Heart left ventricle (tissue), 16 donors: ENCODE measurements at places on chromosomes 7 and 10. TPM values are rescaled to one million over a fixed set of nuclear protein-coding genes. Genes with fewer than 3 reads are reported as not detected.

- DNase-seq, result no peak
Observed at GRCh38 chr7:91752102-91752501, 128.4 kb downstream of the MTERF1 start.

- DNase-seq, result no peak
Observed at GRCh38 chr7:63953181-63953580, 45.5 kb upstream of the ZNF722 start.

GRCh38 chr10:133012573-133013359, 70.4 kb upstream of the CFAP46 start:
- DNase-seq, result no peak

MYOZ1 gene
- total RNA-seq, result 2.5 TPM

DNA sequence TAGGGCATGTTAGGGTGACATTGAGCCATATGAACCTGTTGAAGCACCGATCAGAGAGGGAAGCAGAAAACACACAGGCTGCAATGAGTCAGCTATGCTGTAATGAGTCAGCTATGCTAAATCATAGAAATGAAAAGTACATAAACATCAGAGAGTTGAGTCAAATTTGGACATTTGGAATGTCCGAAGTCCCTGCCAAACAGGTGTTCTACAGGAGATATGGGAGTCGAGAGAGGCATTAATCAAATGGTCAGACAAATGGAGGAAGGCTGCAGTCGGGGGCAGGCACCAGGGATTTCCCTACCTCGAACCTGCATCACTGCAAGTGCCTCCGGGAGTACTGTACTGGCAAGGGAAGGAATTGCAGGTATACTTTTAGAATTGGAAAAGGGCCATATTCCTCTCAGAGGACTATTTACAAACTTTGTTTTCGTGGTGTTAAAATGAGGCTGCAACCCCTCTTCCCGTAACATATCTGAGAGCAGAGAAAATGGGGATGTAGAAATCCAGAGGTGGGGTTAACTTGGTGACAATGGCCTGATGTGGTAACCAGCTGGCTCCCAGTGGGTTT, 8.8 kb upstream of the ZC3HAV1 start:
- DNase-seq, result no peak

DNA sequence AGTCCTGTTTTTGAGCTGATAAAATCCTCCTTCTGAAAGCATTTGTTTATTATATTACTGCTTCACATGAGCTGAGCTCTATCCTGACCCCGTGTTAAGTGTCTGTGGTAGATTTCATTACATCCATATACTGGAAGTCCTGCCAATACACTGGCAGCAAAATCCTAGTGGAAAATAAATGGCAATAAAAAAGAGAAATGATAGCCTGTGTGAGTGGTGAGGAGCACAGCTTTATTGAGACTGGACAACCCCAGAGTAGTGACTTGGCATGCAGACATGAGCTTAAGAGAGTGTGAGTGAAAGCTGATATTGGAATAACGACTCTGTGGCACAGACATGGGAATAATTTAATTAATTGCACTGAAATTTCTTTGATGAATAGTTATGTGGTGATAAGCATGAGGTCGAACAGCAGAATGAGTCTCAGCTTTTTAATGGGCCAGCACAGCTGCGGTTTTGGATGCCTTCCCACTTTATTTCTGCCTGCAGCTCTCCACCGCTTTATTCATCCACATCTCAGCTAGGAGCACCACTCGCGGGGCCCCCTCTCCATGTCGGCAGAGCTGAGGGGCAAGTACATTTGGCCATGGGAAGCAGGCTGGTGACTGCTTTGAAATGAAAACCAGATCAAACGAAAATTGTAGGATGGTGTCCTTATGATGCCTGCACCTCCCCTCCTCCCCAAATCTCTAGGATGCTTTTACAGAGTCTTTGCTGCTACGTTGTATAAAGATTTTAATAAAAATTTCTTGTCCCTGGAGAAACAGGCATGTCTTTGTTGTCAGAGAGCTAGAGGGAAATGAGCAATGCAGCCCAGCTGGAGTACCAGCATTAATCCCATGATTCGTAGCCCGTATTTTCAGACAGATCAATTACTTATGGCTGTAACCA, 494.3 kb downstream of the AUTS2 start:
- peak; percentile 30 for DNase-seq

MYL10 gene
- total RNA-seq, result not detected

GOT1 gene
- 520 TPM for total RNA-seq

DNA sequence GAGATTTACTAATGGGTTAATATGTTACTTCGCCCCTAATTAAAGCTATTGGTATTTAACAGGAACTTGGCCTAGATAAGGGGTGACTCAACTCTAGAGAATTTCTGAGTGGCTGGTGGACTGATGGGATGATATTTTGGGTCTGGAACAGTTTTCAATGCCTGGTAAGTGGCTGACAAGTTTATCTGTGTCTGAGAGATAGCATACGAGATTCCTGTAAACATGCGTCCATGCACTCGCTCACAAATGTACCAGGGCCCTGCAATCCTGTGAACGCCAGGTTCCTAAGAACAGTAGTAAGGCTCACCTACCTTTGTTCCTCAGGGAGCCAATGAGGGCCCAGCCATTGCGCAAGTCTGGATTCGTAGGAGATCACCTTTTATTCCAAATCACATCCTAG, 683.8 kb upstream of the ANKRD30A start:
- DNase-seq, result no peak

MCU gene
- 14.5 TPM for total RNA-seq

DNA sequence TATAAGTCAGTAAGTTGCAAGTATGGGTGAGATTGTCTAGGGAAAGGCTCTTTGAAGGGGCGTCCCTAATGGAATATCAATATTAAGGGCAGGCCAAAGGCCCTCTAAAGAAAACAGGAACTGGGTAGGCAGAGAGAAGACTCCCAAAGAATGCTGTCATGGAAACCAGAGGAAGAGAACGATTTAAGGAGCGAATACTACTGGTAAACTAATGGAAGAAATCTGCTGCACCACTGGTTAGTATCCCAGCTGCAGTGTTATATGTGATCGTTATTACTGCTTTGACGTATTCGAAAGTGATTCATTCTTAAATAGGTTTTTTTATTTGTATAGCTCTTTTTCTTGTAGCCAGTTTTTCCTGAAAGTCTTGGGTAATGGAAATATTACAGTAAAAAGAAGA, 1.3 kb downstream of the CASP2 start:
- DNase-seq, result no peak

GRCh38 chr10:26759008-26759407, 61.5 kb downstream of the PDSS1 start:
- no peak for DNase-seq

DNA sequence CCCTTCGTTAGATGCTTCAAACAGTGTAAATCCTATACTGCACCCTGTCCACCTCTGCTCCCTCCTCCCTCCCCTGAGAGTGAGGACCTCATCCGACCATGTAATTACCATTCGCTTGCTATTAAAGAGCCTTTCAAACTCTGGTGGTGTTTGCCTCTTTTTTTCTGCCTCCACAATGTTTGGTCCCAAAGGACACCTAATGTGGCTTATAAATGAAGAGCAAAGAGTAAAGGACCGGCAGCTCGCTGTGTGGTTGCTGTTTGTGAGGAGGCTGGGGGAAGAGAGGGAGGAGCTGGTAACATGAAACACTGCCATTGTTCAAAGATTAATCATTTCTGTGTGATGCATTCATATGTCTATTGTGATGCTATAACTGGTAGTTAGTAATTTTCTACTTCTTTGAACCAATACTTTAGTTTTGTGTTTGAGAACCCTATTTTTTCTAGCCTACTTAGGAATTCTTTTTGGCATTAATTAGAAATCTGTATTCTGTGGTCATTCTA, 27.9 kb downstream of the MTURN start:
- no peak for DNase-seq

ADAMTS14 gene
- 1.1 TPM for total RNA-seq

- no peak for DNase-seq
Observed at GRCh38 chr7:132455378-132455777, 120.9 kb downstream of the PLXNA4 start.

GRCh38 chr7:2953099-2953498, 90.6 kb downstream of the CARD11 start:
- DNase-seq, result no peak

DNA sequence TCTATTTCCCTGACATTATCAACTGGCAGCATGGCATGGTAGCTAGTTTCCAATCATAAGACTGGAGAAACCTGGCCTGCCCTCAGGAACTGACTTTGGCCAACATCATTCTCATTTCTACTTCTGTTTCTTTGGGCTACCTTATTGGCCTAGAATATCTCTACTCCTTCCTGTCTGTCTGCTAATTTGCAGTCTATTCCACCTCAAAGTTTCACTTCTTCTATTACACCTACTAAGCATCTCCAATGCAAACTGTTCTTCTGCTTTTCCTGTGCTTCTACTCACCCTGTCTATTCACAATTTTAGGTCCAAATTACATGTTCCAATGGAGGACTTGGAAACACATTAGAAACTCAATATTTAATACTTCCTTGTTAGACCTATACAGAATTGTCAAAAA, 65.6 kb downstream of the ZNF503 start:
- DNase-seq, result no peak

DNA sequence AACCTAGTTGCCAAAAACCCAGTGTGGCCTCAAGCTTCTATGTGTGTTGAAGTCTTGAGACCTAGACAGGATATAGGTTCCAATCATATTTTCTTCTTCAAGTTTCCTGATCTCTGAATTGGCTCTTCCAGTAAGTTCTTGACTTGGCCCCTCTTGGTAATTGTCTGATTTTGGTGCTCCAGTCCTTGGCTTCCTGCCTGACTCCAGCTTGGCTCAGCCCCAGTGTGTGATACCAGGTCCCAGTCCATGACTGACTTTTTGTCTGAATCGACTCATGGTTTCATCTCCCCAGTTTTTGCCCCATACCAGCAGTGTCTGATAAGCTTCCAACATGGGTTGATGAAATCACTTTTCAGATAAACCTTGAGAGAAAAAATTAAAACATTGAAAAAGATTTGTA, 72.3 kb downstream of the FAS start:
- DNase-seq, result peak; percentile 74

- no peak for DNase-seq
Observed at GRCh38 chr10:103998805-103999204, 31.9 kb downstream of the SLK start.

DNA sequence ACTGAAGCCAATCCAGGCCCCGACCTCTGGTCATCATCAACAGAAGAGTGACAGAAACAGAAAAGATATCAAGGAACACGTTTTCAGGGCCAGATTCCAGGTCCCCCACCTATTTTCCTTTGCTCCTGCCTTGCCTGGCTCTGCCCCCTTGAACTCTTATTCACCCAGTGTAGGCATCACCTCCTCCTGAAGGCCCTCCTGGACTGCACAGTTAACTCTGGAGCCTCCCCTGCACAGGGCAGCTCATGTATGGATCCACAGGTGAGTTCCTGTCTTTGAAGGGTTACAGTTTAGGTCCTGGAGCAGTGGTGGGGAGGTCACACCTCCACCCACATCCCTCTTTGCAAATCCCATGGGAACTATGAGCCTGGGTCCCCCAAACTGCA, 163.3 kb upstream of the TNRC18 start:
- no peak for DNase-seq

DNA sequence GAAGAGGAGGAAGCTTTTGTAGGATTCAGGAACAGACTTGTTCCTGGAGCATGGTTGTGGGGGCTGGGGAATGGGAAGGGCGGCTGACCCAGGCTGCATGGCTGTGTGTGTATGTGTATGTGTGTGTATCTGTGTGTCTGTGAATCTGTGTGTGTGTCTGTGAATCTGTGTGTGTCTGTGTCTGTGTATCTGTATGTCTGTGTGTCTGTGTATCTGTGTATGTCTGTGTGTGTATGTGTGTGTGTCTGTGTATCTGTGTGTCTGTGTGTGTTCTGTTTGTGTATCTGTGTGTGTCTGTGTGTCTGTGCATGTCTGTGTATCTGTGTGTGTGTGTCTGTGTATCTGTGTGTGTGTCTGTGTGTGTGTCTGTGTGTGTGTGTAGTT, 6.6 kb upstream of the STX1A start:
- DNase-seq, result no peak

PLA2G12B gene
- total RNA-seq, result not detected

DNA sequence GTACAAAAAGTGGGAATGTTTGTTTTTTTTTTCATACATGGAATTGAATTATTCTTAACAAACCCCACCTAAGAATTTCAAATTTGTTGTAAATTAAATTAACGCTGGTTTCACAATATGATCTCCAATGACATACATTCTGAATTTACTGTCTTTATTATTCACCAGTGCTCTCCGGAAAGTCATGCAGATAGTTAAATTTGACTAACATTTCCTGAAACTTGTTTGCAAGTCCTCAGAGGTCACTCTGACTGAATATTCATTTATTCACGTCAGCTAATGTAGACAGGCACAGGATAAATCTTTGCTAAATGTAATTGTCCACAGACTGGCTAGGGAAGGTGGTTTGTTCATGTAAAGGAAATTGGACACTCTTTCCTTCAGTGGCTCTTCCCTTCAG, 730.4 kb downstream of the PHTF2 start:
- no peak for DNase-seq

DNA sequence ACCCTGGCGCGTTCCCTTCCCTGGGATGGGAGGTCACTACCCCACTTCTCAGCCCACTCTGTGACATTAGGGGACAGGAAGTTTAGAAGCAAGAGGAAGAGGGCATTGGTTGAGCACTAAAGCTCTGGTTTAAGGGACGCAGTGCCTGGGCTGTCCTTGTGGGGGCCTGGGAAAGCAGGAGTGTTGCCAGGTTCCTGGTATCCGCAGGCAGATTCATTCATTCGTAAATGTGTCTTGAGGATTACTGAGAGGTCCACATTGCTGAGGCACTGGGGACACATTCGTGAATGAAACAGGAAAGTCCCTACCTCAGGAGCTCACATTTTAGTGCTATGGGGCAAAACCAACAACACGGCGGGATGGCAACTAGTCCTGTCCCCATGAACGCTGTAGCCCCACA, 69.4 kb downstream of the COL13A1 start:
- DNase-seq, result no peak

GRCh38 chr7:127885843-127886242, 145.4 kb downstream of the LRRC4 start:
- peak; percentile 52 for DNase-seq

DNA sequence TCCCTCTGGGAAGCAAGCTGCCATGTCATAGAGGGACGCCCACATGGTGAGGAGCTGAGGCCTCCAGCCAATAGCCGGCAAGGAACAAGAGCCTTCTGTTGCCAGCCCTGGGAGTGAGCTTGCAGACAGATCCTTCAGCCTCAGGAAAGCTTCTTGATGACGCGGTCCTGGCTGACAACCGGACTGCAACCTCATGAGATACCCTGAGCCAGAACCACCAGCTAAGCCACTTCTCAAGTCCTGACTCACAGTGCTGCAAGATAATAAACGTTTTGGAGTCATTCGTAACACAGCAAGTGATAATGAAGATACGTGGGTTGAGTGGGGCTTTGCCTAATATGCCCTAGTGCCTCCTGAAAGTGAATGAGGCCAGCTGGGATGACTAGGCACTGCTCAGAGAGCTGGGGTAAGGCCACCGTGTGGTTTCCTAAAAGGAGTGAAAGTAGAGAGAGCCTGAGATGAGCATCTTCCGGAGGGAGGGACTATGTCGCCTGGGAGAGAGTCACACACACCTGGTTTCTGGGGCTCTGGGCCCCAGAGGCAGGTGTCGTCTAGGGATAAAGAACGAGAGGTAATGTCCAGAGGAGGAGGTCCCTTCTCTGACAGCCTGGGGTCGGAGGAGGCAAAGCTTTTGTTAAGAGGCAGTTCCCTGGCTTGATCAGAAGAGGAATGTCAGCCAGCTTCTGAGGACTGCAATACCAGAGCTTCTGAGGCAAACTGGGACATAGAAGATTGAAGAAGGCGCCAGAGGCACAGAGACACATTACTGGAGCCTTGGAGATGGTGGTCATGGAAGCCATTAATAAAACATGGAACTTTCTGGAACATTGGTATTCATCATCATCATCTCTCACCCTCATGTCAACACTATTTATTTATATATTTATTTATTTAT, 53.6 kb downstream of the PYROXD2 start:
- peak; percentile 55 for DNase-seq
